ENCODE measurements at places on chromosomes 16 and 17.

DNA sequence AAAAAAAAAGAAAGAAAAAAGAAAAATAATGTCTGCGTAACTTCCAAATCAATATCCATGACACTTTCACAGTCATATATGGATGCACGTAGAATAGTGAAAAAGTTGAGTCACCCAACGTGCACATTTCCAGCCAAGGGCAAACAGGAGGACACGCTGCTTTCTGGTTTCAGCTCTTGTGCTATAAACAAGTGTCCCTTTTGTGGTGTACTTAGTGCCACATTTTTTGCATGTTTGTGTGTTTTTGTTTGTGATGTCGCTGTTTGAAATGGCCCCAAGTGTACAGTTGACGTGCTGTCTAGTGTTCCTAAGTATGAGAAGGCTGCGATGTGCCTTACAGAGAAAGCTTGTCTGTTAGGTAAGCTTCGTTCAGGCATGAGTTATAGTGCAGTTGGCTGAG, 2.9 kb downstream of the CHD9 start:
- no peak for DNase-seq

DNA sequence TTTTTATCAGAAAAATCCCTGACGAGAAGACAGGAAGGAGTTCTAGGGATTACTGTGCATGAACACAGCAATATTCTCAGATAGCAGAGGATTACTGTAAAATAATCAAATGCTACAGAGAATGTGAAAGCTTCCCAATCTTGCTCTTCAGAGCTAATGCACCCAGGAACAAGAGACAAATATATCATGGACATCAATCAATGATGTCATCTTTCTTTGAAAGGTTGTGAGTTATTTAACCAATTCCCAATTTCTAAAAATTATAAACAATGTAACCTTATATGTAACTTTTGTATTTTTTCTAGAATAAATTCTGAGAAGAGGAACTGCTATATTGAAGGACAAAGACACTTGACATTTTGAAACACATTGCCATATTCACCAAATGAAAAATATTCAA, 46.5 kb downstream of the BRD7 start:
- no peak for DNase-seq

DNA sequence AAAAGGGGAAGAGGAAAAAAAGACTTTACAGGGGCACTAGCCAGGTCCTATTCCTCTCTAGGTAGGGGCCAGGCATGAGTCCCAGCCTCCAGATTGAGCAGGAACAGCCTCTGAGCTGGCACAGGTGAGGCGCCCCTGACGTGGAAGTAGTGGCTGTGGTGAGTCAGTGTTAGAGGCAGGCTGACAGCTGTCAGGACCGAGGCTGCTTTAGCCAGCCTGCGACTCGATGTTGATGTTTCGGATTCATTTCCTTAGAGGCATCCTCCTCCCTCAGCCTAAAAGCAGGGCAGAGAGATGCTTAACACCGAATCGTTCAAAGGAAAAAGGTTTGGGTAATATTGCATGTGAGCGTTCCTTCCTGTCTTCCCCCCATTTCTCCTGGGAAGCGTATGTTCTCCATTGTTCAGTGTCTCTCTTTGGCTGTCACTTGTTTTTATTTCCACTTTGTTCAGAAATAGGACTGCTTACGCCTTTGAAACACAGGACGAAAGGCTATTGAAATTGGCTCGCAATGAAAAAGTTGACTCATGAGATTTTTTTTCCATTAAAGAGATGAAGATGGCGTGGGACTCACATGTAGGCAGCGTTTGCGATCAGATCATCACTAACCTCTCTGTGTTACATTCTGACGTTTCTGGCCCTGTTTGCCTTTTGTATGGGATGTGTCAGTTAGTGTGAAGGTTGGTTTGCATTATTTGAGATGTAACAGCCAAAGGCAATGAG, 1.3 kb downstream of the KIAA0513 start:
- no peak for DNase-seq

- no peak for DNase-seq
These were observed 17.1 kb downstream of the PMP22 start for GRCh38 chr17:15247891-15248529.

- peak; percentile 18 for DNase-seq
These were observed 942 bp downstream of the LDAF1 start for GRCh38 chr16:21159281-21159951.

DNA sequence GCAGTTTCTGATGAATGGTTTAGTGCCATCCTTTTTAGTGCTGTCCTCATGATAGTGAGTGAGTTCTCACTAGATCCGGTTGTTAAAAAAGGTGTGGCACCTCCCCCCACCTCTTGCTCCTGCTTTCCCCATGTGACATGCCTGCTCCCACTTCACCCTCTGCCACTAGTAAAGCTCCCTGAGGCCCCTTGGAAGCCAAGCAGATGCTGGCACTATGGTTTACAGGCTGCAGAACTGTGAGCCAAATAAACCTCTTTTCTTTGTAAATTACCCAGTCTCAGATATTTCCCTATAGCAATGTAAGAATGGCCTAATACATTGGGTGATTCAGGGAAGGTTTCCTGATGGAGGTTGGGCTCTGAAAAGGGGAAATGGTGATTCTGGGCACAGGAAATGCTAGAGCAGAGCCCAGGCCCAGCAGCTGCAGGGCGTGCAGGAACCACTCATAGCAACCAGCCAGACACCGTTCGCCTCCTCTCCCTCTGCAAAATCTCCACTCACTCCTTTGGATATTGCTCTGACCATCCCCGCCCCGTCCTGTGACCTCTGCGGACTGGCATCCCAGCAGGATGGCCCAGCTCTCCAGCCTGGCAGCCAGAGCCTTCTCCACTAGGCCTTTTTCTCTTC, 2.6 kb upstream of the ADORA2B start:
- no peak for DNase-seq

DNA sequence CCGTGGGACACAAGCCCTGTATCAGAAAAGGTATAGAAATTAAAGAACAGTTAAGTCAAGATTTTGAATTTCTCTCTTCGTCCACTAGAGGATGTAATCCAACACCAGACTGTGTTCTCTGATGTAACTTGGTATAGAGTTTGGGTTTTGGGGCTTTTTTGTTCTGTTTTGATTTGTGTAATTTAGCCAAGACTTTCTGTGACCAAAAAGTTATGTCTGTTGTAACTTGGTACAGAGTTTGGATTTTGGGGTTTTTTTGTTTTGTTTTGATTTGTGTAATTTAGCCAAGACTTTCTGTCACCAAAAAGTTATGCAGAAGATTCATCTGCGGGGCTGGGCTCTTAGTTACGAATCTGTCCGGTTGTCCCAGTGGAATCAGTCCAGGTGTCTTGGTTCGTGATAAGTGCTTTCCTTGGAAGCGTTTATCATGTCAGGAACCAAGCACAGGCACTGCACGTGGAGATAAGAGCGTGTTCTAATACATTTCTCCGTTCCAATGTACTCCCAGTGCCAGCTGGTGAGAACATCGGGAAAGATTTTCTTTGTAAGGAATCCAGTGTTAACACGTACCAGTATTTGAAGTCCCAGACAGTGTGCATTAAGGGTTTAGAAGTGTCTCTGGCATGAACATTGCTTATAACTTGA, 44.1 kb upstream of the SEC14L1 start:
- no peak for DNase-seq

GRCh38 chr17:4785311-4786105, 656 bp downstream of the VMO1 start:
- DNase-seq = no peak

DNA sequence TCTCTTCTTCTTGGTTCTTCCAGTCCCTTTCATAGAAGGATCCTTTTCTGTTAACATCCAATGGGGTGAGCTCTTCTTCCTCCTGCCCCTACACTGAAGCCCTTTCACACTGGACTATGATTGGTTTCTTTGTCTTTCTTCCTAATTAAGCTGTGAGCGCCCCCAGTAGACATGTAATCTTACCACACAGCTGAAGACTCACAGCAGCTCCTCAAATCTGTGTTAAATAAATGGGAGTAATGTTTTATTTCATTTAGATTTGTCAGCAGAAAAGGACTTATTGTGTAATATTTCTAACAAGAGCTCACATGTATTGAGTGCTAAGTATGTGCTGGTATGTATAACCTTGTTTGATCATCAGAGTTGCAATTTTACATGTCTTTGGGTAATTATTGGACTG, 55.7 kb downstream of the TOX3 start:
- DNase-seq = no peak

- DNase-seq = no peak
These were observed 40.8 kb downstream of the AIPL1 start for GRCh38 chr17:6394055-6394606.

DNA sequence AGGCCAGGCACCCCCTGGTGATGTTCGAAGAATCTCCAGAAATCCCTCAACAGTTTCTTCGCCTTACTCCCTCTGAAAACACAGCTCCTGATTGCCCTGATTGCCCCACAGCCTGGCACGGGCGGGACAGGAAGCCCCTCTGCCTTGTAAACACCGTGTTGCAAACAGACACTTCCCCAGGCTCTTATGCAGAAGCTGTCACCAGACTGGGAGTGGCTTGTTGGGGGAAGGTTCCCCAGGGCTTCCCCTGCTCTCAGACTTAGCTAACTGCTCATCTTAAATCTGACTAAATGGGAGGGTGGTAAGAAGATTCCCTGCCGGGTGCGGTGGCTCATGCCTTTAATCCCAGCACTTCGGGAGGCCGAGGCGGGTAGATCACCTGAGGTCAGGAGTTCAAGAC, 11.2 kb downstream of the PIK3R5 start:
- no peak for DNase-seq
